ENCODE measurements at places on chromosomes 16 and 17. TPM values are rescaled to one million over a fixed set of nuclear protein-coding genes. Genes with fewer than 3 reads are reported as not detected.

The KCNG4 gene
- not detected for total RNA-seq

The SOST gene
- total RNA-seq: not detected

The GNAO1 gene
- 1.7 TPM for total RNA-seq

The SLFN13 gene
- total RNA-seq: 53.8 TPM

The NOXO1 gene
- total RNA-seq: 0.37 TPM

The CCL16 gene
- total RNA-seq: not detected

The NATD1 gene
- 3.8 TPM for total RNA-seq

Data from T-helper 1 cell treated with Interleukin-12 subunit alpha and Interleukin-12 subunit beta and Interleukin-4 antibody, amounts not matched to agents 30 ng/mL and 1 ng/mL, for 36 hours (primary cell).